Foreskin keratinocyte (primary cell): ENCODE measurements at places on chromosomes 6 and 20.

DNA sequence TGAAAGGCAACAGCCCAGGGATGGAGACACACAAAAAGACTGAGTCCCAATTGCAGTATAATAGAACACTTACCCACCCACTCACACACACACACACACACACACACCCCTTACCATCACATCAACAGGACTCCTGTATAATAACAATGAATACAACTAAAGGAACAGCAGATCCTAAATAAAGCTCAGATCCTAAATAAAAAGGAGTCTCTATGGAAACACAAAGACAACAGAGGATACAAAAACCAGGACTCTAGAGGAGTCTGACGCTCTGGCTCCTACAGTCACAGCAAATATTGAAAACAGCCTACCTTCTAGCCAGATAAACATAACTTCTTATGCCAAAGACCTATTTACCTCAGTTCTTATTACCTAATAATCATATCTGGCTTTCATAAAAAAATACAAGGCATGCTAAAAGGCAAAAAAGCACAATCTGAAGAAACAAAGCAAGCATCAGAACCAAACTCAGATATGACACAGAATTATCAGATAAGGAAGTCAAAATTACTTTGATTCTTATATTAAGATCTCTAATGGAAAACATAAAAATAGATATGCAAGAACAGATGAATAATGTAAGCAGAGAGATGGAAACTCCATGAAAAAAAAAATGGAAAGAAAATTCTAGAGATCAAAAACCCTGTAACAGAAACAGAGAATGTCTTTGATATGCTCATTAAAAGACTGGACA, 134.9 kb downstream of the MMUT start:
- no peak for DNase-seq

DNA sequence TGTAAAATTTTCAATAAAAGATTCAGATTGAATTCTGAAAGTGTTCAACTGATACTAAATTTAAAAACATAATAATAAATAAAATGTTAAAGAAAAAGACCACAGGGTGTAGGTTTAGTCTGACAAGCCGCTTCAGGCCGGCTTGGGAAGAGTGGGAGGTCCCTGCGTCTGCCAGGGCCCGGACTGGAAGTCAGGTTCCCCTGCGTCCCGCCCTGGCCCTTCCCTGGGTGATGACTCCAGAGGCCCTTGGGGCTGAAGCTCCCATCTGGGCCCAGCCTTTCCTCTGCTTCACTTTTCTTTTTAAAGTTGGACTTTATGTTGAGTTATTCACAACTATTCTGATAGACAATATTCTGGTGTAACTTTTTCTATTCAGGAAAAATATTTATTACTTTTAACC, 93.3 kb downstream of the SMOC2 start:
- no peak for DNase-seq

GRCh38 chr6:169831450-169832246, 80.2 kb downstream of the ERMARD start:
- no peak for DNase-seq

DNA sequence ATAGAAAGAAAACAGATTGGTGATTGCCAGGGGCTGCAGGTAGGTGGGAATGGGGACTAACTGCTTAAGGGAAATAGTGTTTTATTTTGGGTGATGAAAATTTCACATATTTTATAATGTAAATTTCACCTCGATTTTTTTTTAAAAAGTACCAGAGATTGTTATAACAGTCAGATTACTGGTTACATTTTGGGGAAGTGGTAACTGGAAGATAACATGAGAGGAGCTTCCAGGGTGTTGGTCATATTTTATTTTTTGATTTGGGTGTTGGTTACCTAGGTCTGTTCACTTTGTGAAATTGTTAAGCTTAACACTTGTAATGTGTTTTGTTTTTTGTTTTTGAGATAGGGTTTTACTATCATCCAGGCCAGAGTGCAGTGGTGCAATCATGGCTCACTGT, 17.2 kb upstream of the CRIP3 start:
- no peak for DNase-seq

- DNase-seq, result no peak
Observed at GRCh38 chr6:7697432-7697819, 28.5 kb upstream of the BMP6 start.

- no peak for DNase-seq
Observed at GRCh38 chr6:148758492-148758891, 11.7 kb downstream of the UST start.

- DNase-seq, result no peak
Observed at GRCh38 chr20:11080010-11080409, 406.2 kb upstream of the JAG1 start.

DNA sequence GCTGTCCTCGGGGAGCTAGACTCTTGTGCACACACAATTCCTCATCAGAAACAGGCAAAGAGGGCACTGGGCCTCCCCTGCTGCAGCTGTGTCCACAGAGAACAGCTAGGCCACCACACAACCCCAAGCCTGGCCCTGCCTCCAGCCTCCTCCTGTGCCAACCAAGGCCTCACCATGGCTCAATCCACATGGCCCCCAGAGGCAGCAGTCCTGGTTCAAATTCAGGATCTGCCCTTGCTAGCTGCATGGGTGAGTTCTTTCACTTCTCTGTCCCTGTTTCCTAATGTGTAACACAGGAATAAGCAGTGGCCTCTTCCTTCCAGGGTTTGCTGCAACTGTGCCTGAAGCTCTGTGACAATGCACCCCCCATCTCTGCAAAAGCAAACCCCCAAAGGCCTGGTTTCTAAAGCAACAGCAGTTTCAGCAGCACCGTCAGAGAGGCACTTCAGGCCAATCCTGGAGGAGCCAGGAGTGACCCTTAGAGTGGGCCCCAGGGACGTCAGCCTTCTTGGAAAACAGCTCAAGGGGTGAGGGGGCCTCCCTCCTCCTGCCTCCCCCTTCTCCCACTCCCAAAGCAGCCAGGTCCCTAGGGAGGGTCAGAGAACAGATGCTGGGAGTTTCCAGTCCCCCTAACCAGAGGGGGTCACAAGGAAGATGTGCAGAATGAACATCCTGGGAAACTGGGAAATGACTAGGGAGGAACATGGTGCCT, 2.2 kb downstream of the ADISSP start:
- no peak for DNase-seq

DNA sequence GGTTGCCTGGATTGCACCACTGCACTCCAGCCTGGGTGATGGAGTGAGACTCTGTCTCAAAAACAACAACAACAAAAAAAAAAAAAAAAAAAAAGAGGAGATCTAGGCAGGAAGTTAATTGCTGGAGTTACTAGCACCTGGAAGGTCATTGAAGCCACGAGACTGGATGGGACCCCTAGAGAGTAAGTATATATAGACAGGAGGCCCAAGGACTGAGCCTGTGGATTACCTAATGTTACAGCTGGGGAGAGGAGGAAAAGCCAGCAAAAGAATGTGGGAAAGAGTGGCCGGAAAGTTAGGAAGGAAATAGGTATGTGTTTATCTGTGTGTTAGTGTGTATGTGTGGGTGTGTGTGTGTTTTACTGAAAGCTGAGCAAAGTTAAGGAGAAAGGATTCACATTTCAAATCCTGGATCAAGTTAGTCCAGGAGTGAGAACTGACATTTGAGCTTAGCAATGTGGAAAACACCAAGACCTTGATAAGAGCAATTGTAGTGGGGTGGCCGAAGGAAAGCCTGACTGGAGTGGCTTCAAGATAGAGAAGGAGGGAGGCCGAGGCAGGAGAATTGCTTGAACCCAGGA, 38.4 kb downstream of the ANKRD6 start:
- DNase-seq, result no peak

DNA sequence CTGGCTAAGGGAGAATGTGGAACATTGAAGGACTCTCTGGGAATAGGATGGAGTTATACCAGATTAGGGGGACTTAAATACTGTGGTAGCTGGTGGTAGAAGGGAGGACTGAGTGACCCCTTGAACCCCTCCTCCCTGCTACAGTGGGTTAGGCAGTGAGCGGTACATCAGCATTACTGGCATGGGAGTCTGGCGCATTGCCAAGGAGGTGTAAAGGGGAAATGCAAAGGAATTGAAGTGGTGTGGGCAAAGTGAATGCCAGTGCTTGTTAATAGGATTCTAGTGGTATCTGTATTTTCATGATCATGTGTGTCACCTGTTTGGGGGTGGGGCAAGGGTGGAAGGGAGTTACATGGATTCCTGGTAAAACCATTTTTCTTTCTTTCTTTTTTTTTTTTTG, 60.1 kb downstream of the GFRA4 start:
- no peak for DNase-seq

GRCh38 chr6:33761922-33762629, 15.4 kb upstream of the IP6K3 start:
- DNase-seq, result no peak

DNA sequence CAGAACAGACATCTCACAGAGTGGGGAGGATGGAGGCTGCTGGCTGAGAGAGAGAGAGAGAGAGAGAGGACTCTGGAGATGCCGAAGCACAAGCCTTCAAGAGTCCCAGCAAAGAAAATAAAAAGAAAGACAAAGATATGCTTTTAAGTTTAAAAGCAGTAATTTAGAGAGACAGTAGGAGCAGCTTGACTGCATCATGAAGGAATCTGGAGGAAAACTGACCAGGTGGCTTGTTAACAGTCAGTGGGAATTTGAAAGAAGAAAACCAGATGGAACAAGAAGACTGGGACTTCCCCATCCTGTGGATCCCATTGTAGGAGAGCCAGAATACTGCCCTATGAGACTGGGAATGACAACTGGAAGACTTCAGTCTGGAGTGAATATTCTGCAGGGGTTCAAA, 46.3 kb upstream of the PLN start:
- no peak for DNase-seq

- DNase-seq, result no peak
Observed at GRCh38 chr6:4698901-4699659, 77.1 kb upstream of the CDYL start.

DNA sequence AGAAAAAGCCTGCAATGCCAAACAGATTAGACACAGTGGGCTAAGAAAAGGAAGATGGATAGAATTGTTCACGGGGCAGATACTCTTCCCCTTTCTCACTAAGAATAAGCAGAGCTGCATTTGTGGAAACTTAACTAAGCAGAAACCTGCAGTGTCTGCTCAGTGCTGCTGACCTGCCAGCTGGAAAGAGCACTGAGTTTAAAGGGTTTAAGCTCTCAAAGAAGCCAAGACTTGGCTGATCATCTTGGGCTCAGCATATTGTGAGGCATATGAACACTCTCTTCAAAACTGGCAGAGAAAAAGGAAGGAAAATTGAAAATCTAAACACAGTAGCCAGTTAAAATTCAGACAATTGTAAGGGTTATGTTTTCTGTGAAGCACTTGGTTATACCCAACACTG, 711.1 kb upstream of the EPHA7 start:
- no peak for DNase-seq

DNA sequence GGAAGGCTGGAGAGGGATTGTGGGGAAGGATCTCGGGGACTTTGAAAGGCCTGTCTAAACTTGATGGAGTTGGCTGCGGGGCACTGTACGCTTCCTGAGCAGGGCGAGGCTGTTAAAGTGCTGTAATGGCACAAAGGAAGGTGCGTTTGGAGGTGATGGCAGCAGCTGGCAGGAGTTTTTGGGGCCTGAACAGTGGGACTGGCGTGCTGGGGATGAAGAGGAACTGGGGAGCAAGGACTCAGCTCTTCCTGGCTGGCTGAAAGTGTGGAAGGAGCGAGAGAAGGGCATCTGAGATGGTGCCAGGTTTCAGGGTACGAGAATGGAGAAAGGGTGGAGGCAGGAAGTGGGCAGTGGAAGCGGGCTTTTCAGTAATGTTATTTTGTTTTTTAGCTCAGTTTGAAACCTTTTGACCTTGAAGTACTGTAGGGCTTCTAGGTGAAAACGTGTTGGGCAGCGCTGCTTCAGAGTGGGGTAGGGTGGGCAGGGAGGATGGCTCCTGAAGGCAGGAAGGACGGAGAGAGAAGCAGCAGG, 8.0 kb downstream of the TMEM181 start:
- DNase-seq, result peak; percentile 36

DNA sequence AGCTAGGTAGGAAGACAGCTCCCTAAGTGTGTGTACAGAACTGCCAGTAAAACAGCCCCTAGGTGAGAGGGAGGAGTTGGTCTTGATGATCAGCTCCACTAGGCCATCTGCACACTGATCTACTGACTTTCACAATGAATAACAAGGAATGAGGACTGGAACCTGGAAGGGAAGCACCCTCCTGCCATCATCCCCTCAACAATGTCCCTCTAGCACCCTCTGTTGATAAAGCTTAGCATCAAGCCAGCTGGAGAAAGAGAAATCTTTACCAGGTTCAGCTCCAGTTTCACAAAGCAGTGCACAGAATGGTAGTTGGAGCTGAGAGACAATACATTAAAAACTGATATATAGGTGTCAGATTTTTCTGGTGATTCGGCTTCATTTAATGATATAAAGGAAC, 57.2 kb upstream of the IRAK1BP1 start:
- DNase-seq, result peak; percentile 87

DNA sequence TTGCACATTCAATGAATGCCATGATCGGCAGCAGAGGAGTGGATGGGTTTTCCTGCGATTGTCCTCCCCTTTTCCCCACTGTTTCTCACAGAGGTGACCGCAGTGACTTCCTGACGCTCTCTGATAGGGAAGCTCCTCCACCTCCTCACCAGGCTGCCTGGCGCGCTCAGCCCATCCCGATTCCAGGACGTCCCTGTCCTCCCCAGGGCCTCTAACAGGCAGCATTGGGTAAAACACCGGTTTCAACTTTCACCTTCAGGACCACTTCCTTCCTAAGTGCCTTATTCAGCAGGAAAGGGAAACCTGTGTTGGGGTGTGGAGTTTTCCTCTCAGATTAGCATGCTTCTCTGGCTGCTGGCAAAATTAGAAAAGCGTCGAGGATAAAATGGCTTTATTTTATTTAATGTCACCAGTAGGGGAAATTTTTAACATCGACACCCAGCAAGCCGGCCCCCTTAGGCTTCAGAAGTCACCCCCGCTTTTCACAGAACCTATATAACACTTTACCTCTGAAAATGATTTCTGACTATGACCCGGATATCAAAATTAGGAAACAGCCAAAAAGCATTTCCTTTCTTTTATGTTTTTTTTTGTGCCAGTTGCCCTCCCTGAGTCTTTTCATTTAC, 570.4 kb upstream of the GJE1 start:
- DNase-seq, result no peak

DNA sequence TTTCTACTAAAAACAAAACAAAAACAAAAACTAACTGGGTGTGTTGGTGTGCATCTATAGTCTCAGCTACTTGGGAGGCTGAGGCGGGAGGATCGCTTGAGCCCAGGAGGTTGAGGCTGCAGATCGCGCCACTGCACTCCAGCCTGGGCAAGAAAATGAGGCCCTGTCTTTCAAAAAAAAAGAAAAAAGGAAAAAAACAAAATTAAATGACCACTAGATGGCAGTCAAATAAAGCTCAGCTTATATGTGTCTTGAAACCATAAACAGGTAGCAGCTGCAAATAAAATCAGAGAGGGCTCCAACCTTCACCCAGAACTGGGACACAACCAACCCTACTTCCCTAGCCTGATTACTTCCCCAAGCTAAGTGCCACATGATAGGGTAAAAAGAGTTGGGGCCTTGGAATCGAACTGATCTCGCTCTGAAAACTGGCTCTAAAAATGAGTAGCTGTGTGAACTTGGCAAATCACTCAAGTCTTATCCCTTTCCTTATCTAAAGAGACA, 67.1 kb upstream of the ADGRF4 start:
- DNase-seq, result peak; percentile 58

DNA sequence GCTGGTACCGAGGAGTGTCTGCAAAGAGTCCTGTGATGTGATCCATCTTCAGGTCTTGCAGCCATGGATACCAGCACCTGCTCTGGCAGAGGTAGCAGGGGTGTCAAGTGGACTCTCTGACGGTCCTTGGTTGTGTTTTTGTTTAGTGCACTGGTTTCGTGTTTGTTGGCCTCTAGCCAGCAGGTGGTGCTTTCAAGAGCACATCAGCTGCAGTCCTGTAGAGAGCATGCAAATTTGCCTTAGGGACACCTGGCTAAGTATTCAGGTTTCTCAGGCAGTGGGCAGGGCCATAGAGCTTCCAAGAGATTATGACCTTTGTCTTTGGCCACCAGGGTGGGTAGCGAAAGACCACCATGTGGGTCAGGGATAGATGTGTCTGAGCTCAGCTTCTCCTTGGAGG, 14.5 kb upstream of the RGS17 start:
- DNase-seq, result no peak
